Urinary bladder (tissue), 4 donors: ENCODE measurements at places on chromosomes 5 and 9.

GRCh38 chr9:112750016-112750763 lies at the start of gene SNX30:
Gene SNX30, plus strand, starts transcription at chr9:112750760. Its CDS starts 242 bp downstream, at chr9:112751002.
- DNase-seq: peak; percentile 60

DNA sequence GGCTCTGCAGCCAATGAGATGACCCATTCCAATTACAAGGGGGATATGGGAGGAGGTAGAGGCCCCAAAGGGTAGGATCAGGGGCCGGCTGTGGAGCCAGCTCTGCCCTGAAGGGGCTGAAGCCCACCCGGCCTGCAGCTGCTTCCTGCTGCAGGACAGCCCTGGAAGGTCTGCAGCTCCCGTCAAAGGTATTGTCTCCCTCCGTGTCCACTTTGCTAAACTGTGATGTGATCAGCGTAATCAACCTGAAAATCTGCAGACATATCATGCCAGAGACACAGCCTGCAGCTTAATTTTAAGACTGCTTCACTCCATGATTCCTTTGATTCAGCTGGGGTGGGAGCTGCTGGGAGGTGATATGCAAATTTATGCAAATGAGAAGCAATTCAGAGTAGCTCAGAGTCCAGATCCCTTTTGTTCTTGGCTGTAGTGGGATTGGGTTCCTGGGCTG lies 90.7 kb downstream of the GADD45G start:
- no peak for DNase-seq

GRCh38 chr9:117095081-117095480 lies 319.8 kb downstream of the ASTN2 start:
- DNase-seq: no peak

DNA sequence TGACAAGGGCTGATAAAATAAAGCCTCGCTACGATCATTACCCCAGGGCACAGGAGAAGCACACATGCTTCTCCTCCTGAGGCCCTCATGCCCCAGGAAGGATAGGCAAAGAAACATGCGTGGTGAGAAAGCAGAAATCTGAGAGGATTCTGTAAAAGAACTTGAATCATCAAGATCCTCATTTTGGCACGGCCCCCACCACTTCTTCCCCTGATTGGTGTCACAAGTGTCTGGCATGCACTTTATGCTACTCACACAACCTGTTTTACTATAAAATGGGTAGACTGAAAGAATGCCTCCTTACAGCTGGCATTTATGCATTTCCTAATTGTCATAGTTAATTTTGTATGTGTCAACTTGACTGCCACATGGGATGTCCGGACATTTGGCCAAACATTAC lies 32.1 kb downstream of the PCA3 start:
- DNase-seq: no peak

DNA sequence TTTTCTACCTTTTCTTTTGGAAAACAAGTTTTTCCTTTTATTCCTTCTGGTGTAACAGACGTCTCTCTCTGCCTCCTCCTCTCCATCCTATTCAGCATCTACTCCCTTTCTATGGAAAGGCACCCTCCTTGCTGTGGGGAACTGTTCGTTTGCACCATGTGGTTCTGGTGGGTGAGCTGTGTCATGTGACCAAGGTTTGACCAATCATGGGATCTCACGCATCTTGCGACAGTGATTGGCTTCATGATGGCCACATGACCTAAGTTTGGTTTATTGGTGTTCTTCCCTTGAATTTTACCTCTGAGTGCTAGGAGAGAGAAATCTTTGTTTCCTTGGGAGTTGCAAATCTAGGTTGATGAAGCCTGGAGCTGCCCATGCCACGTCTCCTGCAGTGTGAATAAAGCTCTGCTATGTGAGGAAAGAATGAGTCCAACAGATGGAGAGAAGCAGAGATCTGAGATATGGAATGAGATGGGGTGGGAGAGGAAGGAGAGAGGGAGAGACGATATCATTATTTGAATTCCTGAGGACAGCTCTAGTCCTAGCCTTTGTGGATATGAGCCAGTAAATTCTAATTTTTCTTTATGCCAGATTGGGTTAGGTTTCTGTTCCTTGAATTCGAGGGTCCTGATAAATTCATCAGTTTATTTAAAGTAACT lies 178.8 kb upstream of the IL12B start:
- DNase-seq: no peak

DNA sequence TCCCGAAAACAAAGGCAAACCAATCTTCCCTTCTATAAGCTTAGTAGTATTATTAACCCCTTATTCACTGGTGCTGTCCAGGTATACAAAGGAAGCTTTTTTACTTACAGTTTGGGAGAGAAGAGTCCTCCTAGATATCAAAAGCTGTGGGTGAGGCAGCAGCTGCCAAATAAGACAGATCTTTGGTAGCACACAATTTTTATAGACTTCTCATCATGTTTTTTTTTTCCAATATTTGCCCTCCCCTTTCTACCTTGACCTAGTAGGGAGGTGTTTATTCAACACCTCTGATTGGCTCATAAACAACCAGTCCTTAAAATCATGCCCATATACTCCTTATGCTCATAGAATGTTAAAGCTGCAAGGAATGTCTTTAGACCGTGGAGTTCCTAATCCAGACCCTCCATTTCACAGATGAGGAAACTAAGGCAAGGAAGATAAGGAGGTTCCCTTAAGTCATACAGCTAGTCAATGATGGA lies at the start of gene ALDOB:
Gene ALDOB, minus strand, starts transcription at position 174 of the 479 bp plus-strand sequence. CDS start 4,887 bp downstream, outside the sequence.
- DNase-seq: no peak

- DNase-seq: no peak
These were observed 6.6 kb downstream of the EEIG1 start for GRCh38 chr9:127974001-127974768.
